Endothelial cell of coronary artery (primary cell): ENCODE measurements at places on chromosomes 5 and 9. TPM values are rescaled to one million over a fixed set of nuclear protein-coding genes. Genes with fewer than 3 reads are reported as not detected.

ZDHHC12 gene
- 29.4 and 31.9 TPM in 2 replicates for total RNA-seq

BHMT2 gene
- total RNA-seq = 0.09 TPM in 2 replicates

ENHO gene
- total RNA-seq = 0.09 TPM in 1 of 2 replicates, not detected in the other

LCN1 gene
- total RNA-seq = 0.66 TPM in 1 of 2 replicates, not detected in the other

SPATA31A5 gene
- not detected in 2 replicates for total RNA-seq

CHSY3 gene
- 4.1 and 6.9 TPM in 2 replicates for total RNA-seq
